ENCODE measurements at places on chromosomes 4 and X.

DNA sequence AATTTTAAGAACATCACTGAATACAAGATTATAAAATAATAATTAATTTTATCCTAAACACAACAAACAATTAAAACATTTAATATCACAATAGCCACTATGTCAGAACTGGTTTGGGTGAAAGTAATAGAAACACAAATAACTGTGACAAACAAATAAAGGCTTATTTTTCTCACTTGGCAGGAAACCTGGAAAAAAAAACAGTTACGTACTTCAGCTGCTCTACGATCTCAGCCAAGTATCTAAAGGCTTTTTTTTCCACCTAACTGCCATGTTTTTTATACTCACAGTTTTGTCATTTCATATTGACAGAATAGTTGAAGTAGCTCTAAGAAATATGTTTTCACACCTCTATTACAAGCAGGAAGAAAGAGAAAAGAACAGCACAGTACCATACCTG is 284.8 kb upstream of the INTU start:
- no peaks in the 10 kb centered on the region for H3K27me3 ChIP-seq
- H3K27ac ChIP-seq, result no peak overlapping the region
- no peaks in the 10 kb centered on the region for H3K36me3 ChIP-seq

DNA sequence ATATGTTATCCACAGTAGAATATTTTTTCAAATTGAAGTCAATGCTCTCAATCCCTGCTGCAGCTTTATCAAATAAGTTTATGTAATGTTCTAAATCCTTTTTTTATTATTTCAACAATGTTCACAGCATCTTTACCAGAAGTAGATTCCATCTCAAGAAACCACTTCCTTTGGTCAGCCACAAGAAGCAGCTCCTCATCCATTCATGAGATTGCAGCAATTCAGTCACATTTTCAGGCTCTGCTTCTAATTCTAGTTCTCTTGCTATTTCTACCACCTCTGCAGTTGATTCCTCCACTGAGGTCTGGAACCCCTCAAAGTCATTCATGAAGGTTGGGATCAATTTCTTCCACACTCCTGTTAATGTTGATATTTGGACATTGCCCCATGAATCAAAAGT is 2301.3 kb upstream of the TENM3 start:
- H3K36me3 ChIP-seq, result no peaks in the 10 kb centered on the region
- no peak overlapping the region for H3K27ac ChIP-seq
- H3K4me1 ChIP-seq, result no peaks in the 10 kb centered on the region
- H3K27me3 ChIP-seq, result peaks cover 4% of the 10 kb centered on the region
- no peak overlapping the region for H3K4me3 ChIP-seq
- DNase-seq, result no peak

DNA sequence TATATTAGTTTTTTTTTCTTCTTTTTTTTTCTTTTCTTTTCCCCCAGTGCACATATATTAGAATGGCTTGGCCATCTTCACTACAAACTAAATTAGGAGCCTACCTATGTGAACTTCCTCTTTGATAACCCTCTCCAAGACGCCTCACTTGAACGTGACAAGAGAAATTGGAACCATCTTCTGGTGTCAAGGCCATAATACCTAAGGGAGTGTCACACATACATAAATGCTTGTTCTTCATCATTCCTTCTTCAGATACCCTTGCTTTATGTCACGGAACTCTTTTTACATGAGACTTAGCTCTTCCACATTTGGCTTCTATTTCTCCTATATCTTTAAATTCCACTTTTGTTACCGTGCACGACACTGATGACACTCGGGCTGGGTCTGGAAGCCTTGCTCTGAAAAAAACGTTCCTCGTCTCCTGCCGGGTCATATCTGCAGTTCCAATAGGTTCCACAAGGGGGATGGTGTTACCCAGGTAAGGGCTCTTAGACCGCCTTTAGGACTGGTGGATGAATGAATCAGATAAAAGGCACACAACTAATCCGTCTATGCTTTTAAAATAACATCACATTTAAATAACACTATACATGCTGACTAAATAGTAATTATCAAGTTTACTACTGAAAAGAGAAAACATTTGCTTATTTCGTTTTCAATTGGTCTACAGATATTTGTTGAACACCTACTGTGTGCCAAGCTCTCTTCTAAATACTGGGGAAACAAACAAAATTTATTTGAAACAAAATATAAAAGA is 19.9 kb downstream of the DGAT2L6 start:
- peaks cover 5% of the 10 kb centered on the region for H3K4me1 ChIP-seq
- no peak overlapping the region for H3K4me3 ChIP-seq
- no peaks in the 10 kb centered on the region for H3K27me3 ChIP-seq
- DNase-seq, result peak; percentile 40
- no peak overlapping the region for H3K27ac ChIP-seq

- no peaks in the 10 kb centered on the region for H3K4me1 ChIP-seq
- H3K4me3 ChIP-seq, result no peak overlapping the region
- H3K27me3 ChIP-seq, result no peaks in the 10 kb centered on the region
- H3K36me3 ChIP-seq, result no peaks in the 10 kb centered on the region
- no peak for DNase-seq
- no peak overlapping the region for H3K27ac ChIP-seq
Measured at GRCh38 chr4:89222170-89222569, 85.4 kb downstream of the GPRIN3 start.

- no peak overlapping the region for H3K4me3 ChIP-seq
- H3K27me3 ChIP-seq, result no peaks in the 10 kb centered on the region
- DNase-seq, result no peak
Measured at GRCh38 chr4:182325397-182325796, 82.2 kb downstream of the TENM3 start.

DNA sequence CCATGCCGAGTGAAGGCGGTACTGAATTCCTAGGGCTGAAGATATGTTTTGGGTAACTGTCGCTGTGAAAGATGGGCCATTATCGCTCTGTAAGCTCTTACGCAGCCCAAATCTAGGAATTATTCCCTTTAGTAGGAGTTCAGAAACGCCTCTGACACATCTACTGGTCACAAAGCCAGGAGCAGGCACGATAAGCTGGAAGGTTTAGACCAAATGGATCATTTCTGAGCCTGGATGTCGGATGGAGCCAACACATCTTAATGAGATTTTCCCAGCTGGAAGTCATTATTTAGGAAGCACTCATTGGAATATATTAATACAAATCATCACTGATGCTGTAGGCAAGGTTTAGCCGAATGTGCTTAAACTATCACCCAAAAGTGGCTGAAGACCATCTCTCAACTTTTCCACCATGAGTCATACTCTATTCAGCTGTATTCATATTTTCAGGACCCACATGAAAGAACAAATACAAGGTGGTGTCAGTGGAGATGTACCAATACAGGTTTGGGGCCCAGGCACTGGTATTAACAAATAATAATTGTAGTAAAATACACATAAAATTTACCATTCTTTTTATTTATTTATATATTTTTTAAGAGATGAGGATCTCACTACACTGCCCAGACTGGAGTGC is 34.2 kb upstream of the ATRX start:
- no peaks in the 10 kb centered on the region for H3K27me3 ChIP-seq
- DNase-seq, result no peak
- no peak overlapping the region for H3K27ac ChIP-seq

GRCh38 chrX:43868791-43869190 is 13.5 kb downstream of the MAOB start:
- no peaks in the 10 kb centered on the region for H3K27me3 ChIP-seq
- H3K4me1 ChIP-seq, result no peaks in the 10 kb centered on the region
- H3K36me3 ChIP-seq, result no peaks in the 10 kb centered on the region
- no peak overlapping the region for H3K4me3 ChIP-seq

DNA sequence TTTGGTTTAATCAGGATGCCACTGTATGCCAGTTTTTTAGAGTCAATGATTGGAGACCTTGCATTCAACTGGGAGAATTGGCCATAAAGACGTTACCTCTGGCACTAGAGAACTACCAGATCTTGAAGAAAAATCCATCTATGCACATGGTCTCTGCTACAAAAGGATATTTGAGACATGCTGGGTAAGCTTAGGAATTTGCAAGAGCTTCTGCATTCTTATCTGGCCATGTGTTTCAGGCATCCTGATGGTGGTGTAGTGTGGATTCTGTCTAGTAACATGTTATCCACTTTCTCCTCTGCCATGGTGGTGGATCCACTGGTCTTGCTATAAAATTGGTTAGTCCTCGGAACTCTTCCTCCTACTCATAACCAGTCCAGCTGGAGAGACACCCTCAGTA is 185.3 kb upstream of the WDFY3 start:
- peaks cover 5% of the 10 kb centered on the region for H3K4me1 ChIP-seq
- no peak overlapping the region for H3K27ac ChIP-seq
- H3K4me3 ChIP-seq, result no peak overlapping the region
- peaks cover 19% of the 10 kb centered on the region for H3K27me3 ChIP-seq
- H3K36me3 ChIP-seq, result no peaks in the 10 kb centered on the region
- no peak for DNase-seq

DNA sequence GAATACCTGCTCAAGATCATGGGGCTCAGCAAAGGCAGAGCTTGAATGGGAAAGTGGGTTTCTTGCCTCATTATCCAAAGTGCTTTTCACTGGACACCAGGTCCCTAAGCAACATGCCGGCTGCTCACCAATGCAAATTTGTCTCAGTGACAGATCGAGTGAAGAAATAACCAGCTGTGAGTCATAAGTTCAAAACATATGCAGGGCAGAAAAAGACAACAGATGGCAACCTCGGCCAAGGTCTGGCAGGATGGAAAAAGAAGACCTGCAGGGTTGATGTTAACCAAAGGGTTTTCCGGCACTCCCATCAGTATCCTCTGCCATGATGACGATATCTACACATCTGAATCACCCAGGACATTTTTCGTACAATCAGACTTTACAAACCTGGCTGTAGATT is 124.1 kb downstream of the AFAP1 start:
- DNase-seq, result no peak
- H3K4me1 ChIP-seq, result no peaks in the 10 kb centered on the region
- peaks cover 32% of the 10 kb centered on the region for H3K27me3 ChIP-seq

- no peaks in the 10 kb centered on the region for H3K27me3 ChIP-seq
- no peak overlapping the region for H3K27ac ChIP-seq
- no peak for DNase-seq
- H3K36me3 ChIP-seq, result no peaks in the 10 kb centered on the region
- no peak overlapping the region for H3K4me3 ChIP-seq
Measured at GRCh38 chr4:129978315-129978714, 882.4 kb downstream of the C4orf33 start.

DNA sequence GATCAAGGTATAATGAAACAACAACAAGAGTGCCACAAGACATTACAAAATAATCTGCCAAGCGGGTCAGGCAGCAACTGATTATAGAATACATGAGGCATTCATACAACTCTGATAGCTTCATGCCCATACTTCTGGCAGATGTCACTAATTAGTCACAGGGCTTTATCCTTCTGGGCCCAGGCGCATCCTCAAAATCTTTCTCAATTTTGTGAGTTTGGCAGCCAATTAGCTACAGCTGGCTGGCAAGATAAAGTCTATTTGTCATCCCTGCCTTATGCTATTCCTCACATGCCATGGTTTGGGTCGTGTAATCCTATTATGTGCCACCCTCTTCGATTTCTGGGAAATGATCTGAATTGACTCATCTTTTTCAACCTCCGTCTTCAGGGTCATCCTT is 254.3 kb downstream of the PACRGL start:
- DNase-seq, result no peak
- no peaks in the 10 kb centered on the region for H3K36me3 ChIP-seq
- H3K4me3 ChIP-seq, result no peak overlapping the region
- H3K4me1 ChIP-seq, result no peaks in the 10 kb centered on the region
- H3K27ac ChIP-seq, result no peak overlapping the region

DNA sequence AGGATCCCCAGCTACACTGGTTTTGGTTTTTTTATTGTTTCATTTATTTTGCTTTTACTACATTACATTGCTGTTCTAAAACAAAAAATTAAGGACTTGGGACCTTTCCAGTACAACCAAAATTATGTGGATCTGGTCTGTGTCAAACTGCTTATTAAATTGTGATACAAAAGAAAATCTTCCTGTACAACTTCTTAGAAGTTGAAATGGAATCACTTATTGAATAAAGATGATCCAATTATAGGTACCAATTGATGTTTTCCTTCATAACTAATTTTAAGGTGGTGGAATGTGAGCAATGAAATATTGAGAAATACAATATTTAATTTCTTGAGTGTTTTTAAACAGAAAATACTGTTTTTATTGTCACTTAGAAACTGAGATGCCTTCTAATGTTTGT is 67.3 kb downstream of the C4orf46 start:
- no peak for DNase-seq
- H3K36me3 ChIP-seq, result no peaks in the 10 kb centered on the region
- H3K27ac ChIP-seq, result no peak overlapping the region
- H3K4me1 ChIP-seq, result no peaks in the 10 kb centered on the region

- peak; percentile 46 for DNase-seq
- no peak overlapping the region for H3K27ac ChIP-seq
- H3K36me3 ChIP-seq, result no peaks in the 10 kb centered on the region
- H3K4me1 ChIP-seq, result peaks cover 26% of the 10 kb centered on the region
Measured at GRCh38 chrX:112761242-112762207, 79.1 kb downstream of the AMOT start.

DNA sequence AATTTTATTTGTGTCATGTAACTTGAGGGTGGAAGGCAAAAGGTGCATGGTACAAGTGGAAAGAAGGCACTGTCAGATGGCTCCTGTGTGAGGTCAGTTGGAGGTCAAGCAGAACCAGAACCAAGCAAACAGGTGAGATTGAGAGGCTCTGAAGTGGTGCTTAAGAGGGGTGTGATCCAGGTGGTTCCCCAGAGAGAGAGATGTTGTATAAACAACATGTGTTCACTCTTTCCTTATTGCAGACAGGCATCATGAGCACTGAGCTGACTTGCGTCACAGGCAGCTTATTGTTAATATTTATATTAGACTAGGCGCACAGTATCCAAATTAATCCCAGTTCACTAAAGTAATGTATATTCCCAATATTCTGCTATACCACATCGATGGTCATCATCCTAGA is 56.8 kb downstream of the CXCL13 start:
- H3K36me3 ChIP-seq, result peaks cover 5% of the 10 kb centered on the region
- H3K27ac ChIP-seq, result no peak overlapping the region
- DNase-seq, result no peak
- no peaks in the 10 kb centered on the region for H3K27me3 ChIP-seq
- no peaks in the 10 kb centered on the region for H3K4me1 ChIP-seq
- H3K4me3 ChIP-seq, result no peak overlapping the region
